Trophoblast cell (in vitro differentiated cells and primary cell): ENCODE measurements at places on chromosomes 6 and 20.

GRCh38 chr6:7809346-7809745 is 83.4 kb downstream of the BMP6 start:
- no peak for DNase-seq

- DNase-seq = no peak
Measured at GRCh38 chr20:45974896-45975565, 3.0 kb upstream of the ZNF335 start.

DNA sequence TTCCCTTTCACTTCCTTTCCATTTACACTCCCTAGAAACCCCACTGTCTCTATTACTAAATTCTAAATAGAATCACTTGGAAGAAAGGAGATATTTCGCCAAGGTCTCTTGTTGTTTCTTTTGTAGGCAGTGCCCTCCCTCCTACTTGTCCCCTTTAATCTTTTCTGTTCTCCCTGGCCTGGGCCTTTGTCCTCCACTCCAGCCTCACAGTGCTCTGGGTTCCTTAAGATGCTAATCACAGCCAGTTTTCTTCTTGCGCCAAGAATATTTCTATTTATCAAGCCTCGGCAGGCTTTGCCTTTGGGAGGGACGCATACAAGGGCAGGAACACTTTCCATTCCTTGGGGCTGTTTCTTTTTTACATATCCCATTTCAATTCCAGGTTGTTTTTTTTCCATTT is 520.6 kb upstream of the CHD6 start:
- DNase-seq = no peak

DNA sequence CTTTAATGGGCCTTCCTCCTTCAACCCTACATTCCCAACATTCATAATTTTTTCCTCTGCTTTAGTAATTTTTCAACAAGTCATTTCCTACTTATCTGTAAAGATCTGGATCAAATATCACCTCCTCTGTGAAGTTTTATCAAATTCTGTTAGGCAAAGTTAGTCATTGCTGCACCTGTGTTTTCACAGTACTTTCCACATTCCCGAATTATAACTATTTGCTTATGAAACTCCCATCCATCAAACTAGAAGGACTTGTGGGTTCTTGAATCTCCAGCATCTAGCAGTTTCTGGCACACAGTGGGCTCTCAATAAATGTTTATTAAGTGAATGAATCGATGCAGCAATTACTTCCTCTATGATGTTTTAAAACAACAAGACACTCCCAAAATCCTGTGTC is 257.6 kb downstream of the HDGFL1 start:
- DNase-seq = no peak

DNA sequence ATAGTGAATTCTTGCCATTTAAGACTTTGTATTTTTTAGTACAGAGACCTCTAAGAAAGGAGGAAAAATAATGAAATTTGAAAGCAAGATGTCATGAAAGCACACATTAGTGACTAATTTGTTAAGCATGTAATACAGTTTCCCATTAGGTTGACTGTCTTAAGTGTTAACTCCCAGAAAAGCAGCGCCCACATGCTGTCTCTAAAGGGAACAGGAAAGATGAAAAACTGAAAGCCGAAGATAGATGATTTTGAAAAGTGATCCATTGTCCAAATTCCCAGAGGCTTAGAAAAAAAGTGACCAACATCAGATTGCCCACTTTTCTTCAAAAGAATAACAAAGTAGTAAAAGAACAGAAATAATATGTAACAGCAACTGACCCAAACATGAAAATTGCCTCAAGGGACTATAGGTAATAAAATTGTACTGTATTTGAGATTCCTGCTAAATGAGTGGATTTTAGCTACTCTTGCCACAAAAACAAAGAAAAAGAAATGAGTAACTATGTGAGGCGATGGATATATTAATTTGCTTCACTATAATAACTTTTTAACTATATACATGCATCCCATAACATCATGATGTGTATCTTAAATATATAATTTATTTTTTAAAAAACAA is 83.2 kb upstream of the OGFRL1 start:
- DNase-seq = no peak

DNA sequence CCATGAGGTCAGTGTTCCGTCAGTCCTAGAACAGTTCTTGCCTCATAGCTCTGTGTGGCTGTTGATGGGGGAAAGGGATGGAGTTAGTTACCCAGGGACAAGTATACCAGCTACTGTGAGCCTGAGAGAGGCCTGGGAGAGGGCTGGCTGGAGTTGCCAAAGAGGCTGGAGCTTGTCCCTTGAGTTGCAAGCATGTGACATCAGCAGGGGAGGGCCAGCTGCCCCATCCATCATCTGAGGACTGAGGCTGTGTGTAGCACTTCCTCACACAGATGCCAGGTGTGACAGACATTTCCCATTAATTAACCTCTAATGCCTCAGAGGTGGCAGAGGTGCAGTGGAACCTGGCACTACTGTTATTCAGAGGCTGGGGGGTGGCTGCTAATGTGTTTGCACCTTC is 131.6 kb downstream of the PHACTR3 start:
- no peak for DNase-seq

DNA sequence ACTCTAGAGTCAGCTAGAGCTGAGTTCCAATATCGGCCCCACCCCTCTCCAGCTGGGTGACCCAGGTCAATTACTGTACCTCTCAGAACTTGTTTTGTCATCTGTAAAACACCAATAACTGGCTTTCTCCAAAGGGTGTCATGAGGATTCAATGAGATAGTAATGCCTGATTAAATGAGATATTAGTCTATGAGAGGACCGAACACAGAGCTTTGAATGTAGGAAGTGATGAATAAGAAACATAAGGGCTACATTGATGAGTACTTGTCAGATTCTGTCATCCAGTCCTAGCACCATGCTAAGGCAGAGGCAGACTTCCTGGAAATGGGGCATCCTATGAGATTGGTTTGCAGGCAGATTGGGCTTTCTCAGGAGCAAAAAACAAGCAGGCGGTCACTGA is 20.2 kb downstream of the BPI start:
- DNase-seq = no peak
